Islet precursor cell (in vitro differentiated cells): ENCODE measurements at places on chromosomes 1 and 21.

- DNase-seq = no peak
Measured at GRCh38 chr1:232271991-232272589, 357.8 kb downstream of the SIPA1L2 start.

GRCh38 chr1:207401578-207401977 is 52.5 kb upstream of the CR2 start:
- no peak for DNase-seq

GRCh38 chr1:14513111-14513510 is 85.4 kb upstream of the KAZN start:
- peak; percentile 20 for DNase-seq

DNA sequence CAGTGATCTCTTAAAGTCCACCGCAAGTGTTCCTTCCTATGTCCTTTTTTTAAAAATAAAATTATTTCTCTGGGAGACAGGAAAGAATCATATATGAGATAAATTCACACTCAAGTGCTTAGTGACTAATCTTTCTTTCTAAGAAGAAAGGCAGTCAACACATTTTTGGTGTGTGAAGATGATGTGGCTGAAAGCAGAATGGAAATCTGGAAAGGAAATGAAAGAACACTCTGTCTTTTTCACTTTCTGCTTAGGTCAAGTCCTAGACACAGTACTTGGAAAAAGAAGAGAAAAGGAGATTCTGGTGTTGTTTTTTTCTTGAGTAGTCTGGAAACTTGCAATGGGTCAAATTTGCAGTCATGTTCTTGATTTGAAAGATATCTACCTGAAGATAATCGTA is 45.5 kb upstream of the PRRX1 start:
- DNase-seq = no peak

- no peak for DNase-seq
Measured at GRCh38 chr1:211386921-211387320, 60.3 kb downstream of the TRAF5 start.

- no peak for DNase-seq
Measured at GRCh38 chr1:185365951-185366350, 48.9 kb upstream of the IVNS1ABP start.

DNA sequence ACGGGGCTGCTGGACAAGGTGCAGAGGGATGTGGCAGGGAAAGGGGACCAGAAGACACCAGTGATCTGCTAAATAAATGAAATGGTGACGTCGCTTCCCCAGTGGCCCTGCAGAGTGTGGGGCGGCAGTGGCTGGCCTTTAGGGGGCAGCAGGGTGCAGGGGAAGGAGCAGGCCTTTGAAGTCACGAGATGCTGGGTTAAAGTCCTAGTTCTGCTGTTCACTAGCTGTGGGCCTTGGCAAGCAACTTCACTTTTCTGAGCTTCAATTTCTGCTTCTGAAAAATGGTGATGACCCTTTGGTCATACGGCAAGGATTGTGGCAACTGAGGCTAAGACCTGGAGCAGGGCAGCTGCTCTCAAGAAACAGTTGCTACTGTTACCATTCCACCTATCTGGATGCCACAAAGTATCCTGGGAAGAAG is 9.2 kb upstream of the GALE start:
- DNase-seq = peak; percentile 86

GRCh38 chr1:182629499-182630096 is 25.4 kb upstream of the RGS16 start:
- peak; percentile 47 for DNase-seq

GRCh38 chr1:216627252-216627651 is 96.0 kb downstream of the ESRRG start:
- DNase-seq = no peak

DNA sequence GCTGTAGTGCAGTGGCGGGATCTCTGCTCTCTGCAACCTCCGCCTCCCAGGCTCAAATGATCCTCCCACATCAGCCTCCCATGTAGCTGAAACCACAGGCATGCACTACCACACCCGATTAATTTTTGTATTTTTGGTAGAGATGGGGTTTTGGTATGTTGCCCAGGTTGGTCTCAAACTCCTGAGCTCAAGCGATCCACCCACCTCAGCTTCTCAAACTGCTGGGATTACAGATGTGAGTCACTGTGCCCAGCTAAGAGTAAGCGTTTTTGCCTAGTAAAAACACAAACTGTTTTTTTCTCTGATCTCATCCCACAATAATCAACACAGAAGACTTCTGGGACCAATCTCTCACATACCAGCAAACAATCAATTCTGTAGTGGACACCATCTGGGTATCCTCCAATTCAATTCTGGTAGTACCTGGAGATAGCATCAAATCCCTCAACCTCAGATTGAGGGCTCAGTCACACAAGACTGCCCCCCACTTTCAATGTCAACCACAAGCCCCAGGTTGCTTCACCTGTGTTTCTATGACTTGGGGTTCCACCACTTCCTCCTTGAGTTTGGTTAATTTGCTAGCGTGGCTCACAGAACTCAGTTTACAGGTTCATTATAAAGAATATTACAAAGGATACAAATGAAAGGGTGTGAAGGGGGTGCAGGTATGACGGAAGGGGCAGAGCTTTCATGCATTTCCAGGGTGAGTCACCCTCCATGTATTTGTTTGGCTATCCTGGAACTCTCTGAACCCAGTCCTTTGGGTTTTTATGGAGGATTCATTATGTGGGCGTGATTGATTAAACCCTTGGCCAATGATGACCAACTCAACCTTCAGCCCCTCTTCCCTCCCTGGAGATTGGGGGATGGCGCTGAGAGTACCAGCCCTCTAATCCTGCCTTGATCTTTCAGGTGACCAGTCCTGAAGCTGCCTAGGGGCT is 40.0 kb upstream of the RHOU start:
- peak; percentile 48 for DNase-seq

DNA sequence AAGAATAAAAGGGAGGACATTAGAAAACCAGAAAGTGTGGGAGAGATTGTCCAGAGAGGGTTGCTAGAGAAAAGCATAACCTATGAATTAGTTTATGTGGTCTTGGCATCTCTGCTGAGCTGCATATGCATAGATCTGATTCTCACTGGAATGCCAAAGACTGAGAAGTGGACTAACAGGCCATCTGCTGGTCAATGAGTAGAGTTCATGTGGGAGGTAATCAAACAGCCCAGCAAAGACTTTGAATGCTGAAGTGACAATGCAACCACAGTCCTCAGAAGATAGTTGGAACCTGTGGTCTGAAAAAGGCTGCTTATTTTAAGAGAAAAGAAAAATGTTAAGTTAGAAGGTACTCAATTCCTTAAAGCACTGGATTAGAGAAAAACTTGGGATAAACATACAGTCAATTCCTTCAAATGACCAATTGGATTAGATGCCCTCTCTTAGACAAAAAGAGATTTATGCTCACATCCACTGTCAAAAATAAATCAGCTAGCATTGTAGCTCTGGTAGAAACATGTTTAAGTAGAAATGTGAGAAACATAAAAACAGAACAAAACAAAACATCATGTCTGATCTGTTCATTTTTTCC is 382.8 kb downstream of the AMY1C start:
- DNase-seq = peak; percentile 60

GRCh38 chr21:14617871-14618270 is 71.8 kb upstream of the SAMSN1 start:
- DNase-seq = no peak

DNA sequence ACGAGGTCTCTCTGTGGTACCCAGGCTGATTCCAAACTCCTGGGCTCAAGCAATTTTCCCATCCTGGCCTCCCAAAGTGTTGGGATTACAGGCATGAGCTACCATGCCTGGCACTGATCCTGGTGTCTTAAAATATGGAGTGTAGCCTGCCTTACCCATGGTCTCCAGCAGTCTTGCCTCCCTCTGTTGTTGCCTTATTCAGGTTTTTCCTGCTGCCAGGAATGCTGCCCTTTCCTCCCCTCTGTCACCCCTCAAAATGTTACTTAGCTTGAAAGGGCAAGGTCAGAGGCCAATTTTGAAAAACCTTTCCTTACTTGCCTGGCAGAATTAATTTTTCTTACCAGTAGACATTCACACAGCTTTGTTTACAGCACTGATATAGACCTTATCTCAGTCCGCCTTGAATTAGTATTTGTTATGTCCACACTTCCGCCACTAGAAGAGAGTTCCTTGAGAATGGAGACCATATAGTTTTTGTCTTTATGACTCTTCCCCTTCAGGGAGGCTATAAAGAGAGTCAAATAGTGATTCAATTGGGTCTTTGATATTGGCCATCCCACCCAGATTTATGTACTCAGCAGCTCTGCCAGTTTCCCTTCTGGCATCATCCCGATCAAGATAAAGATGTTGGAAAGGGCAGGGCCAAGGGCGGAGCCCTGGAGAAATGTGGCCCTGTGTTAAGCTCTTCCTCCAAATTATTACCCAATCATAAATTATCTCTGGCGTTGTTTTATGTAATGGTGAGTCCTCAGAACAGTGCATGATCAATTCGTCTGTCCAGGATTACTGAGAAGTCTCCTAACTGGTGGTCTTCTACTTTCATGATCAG is 38.8 kb downstream of the C1orf21 start:
- DNase-seq = no peak

- DNase-seq = no peak
Measured at GRCh38 chr1:22224631-22225030, 81.7 kb upstream of the WNT4 start.

DNA sequence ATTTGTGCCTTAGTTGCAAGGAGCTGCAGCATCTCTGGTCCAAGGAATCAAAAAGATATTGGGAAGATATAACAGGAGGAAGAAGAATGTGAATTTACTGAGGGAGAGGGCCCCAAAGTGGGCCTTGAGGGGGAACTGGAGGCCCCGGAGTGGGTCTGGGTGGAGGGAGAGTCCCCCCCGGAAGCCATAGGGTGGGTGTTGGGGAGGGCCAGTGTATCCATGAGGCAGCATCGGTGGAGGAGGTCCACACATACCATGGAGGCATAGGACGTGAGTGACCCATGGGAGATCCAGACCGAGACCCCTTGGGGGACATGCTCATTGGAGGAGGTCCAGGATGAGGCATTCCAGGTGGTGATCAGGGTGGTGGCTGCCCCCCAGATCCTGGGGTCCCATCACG is 708 bp upstream of the C1orf167 start:
- no peak for DNase-seq

GRCh38 chr1:164953098-164953497 is 394.1 kb downstream of the PBX1 start:
- no peak for DNase-seq

DNA sequence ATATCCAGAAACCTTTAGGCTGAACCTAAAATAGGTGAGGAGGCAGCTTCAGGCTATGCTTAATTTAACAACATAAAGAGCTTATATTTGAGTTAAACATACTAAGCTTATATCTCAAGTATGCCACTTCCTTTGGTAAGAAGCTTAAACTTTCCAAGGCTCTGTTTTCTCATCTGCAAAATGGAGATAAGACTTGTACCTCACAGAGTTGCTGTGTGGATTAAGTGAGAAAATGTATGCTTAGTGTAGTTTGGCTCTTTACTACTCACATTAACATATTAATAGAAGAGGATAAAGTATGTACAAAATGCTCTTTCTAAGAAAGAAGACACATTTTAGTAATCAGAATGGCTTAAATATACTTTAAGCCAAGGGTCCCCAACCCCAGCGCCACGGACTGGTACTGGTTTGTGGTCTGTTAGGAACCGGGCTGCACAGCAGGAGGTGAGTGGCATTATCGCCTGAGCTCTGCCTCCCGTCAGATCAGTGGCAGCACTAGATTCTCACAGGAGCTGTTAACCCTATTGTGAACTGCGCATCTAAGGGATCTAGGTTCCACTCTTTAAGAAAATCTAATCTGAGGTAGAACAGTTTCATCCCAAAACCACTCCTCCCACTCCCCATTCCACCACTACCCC is 77.2 kb downstream of the HS2ST1 start:
- DNase-seq = no peak

GRCh38 chr21:29586696-29587095 is 288.0 kb downstream of the BACH1 start:
- DNase-seq = no peak

DNA sequence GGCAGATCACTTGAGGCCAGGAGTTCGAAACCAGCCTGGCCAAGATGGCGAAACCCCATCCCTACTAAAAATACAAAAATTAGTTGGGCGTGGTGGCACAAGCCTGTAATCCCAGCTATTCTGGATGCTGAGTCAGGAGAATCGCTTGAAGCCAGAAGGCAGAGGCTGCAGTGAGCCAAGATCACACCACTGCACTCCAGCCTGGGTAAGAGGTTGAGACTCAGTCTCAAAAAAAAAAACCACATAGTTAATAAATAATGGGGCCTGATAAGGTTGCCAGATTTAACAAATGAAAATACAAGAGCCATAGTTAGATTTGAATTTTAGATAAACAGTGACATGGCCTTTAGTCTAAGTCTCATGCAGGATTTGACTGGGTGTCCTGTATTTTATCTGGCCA is 175.7 kb downstream of the ZZZ3 start:
- no peak for DNase-seq

GRCh38 chr1:160308451-160309184 is 23.7 kb upstream of the PEX19 start:
- no peak for DNase-seq

DNA sequence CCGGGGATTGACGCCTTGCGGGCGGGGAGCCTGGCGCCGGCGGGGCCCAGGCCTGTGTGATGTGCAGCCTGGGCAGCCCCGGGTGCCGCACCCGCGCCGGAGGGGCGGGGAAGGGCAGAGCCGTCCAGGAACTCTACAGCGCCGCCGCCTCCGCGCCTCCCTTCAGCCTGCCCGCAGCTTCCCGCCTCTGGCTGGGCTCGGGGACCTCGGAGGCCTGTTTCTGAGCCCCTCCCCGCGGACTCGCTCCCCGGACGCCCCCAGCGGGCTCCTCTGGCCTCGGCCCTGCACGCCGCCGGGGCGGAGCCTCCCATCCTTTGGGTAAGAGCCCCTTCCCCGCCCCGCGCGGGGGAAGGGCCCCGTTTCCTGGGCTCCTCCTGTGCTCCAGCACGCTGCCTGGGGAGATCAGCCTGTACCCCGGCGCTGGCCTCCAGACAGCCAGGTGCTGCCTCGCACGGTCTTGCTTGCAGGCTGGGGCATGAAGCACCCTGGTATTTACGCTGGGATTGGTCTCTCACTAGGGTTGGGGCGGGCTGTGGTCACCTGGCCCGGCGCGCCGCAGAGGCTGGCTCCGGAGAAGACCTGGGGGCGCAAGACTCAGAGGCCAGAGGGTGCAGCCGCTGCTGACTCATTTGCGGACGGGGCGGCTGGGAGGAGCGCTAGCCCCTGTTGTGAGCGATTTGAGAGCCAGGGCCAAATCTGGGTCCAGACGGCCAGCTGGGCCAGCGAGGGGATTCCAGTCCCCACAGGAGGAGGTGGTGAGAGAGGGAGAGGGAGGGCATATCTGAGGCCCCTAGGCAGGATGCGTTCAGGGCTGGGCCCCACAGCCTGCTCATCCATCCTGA is 5.7 kb upstream of the ACOT11 start:
- DNase-seq = peak; percentile 98

GRCh38 chr21:45152265-45152746 is 77.9 kb downstream of the ADARB1 start:
- peak; percentile 88 for DNase-seq

- no peak for DNase-seq
Measured at GRCh38 chr1:20183035-20183434, 2.9 kb upstream of the UBXN10 start.

GRCh38 chr1:221782970-221783369 is 41.1 kb upstream of the DUSP10 start:
- no peak for DNase-seq

- DNase-seq = no peak
Measured at GRCh38 chr1:23643736-23644554, 47.7 kb upstream of the RPL11 start.
